Breast epithelium (tissue), 4 donors: ENCODE measurements at places on chromosomes 11 and 22.

GRCh38 chr11:3845246-3845645 lies 4.5 kb upstream of the RHOG start:
- no peak for DNase-seq

DNA sequence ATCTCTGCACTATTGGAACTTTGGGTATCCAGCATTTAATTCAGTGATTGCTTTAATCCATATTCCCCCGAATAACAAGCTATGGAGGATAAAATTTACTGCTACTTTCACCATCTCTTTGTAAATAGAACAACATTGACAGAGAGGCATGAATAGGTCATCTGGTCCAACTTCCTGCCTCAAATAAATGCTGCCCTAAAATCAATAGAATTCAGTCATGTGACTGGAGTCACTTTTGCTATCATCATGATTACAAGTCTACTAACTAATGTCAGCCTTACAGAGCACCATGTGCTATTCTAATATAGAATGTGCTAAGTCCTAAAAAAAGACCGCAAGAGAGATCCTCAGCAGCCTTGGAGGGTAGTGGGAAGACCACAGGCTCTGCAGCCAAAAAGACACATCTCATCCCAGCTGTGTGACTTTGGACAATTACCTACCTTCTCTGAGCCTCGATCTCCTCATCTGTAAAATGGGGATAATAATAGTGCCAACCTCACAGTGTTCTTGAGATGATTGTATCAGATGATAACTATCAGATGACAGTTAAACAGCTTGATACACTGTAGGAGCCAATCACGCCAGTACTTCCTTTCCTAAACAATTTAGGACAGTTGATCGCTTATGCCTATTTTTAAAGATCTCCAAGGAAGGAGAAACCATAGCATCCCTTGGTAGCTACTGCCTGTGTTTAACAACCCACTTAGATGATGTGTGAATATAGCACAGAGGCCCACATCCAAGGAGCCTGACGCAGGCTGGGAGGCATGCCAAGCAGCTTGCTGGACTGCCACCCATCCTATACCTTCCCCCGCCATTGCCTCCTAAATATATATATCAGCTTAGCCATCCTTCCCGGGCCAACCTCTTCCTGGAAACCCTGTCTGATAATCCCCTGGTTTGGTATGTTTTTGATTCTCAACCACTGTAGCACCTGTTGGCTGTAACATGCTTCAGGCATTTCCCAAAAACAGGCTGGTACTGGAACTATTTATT lies 77.3 kb upstream of the PHF21A start:
- no peak for DNase-seq

- DNase-seq, result no peak
Observed at GRCh38 chr11:76802151-76802550, 19.0 kb downstream of the TSKU start.

DNA sequence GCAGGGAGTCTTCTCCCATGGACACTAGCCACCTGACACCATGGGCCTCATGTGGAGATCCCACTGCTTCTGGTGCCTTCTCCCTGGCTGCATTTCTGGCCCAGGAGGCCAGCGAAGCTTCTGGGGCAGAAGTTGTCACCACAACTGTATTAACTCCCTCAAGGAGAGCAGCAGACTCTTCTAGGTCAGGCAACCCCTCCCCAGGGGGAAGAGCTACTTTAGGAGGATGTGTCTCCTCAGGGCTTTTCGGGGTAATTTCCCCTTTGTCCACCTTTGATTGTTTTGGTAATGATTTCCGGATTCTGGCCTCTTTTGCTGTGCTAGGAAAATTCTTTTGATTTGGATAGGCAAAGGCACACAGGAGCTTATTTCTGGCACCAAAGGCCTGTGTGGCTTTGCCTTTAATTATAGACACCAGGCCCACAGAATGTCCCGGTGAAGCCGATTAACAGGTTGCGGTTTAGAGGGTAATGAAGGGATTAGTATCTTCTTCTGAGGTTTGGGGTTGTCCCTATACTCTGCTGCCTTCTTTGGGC lies 8.9 kb upstream of the UCP2 start:
- DNase-seq, result no peak

GRCh38 chr22:27616033-27616432 lies 185.5 kb downstream of the MN1 start:
- DNase-seq, result no peak

DNA sequence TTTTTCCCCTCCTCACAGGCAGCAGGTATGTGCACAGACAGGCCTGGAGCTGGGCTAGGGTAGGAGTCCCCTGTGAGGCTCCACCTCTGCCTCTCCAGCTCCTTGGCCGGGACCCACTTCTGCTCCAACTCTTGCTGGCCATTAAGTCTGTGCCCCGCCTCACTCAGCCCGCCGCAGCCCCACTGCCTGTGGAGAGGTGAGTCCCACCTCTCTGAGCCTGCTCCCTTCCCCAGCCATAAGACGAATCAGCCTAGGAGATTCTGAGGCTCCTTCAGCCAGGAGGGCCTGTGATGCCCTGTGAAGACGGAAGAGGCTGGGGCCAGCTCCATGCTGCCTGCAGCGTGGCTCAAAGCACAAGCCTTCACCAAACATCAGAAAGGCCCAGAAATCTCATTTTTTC lies 23.0 kb downstream of the TSKU start:
- no peak for DNase-seq

GRCh38 chr11:46134061-46134460 lies 12.8 kb upstream of the PHF21A start:
- DNase-seq, result no peak

DNA sequence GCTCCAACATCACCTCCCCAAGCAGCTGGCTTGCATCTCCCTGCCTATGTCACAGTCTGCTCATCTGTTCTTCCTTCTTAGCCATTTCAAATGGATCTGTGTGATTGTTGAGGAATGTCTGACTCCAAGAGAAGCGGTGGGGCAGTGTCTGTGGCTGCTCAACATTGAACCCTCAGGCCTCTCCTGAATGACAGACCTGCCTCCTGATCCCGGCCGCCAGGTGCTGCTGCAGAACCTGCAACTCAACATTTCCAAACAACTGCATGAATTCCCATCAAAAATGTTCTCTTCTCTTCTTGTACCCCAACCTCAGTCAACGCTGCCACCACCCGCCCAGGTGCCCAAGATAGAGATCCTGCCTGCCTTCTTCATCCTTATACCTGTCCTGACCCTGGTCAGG lies 132.5 kb downstream of the FBXO7 start:
- DNase-seq, result no peak

GRCh38 chr11:114348200-114349191 lies 51.8 kb downstream of the C11orf71 start:
- DNase-seq, result no peak

GRCh38 chr11:73325036-73325981 lies 17.2 kb downstream of the ARHGEF17 start:
- no peak for DNase-seq

DNA sequence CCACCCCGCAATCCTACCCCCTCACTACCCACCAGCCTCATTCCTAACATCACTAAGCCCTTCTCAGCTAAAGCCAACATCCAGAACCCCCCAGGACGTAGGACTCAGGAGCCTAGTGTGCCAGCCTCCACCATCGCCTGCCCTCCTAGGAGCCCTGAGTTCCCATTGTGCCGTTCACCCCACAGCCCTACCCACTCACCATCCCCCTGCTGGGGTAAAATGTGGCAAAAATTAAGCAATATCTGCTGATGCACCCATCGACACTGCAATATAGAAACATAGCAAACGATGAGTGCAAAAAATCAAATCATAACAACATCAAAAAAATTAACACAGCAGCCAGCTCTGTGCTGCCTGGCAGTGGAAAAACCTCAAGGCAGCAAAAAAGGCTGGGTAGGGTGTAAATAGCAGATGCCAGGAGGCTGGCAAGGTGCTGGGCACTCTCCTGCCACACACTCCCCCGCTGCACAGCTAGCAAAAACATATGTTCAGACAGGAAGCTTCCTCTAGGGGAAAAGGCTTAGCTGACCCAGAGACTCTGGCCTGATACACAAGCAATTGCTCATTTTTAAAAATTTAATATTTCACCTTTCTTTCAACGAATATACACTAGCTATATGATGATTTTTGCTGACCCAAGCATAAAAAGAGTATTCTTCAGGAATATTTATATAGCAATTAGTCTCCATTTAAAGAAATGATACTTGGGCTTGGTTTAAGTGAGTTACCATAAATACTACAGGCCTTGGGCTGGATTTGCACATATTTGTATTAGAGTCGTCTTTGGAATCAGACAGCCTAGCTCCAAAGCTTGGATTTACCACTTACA lies 33.8 kb downstream of the PRDM10 start:
- no peak for DNase-seq

DNA sequence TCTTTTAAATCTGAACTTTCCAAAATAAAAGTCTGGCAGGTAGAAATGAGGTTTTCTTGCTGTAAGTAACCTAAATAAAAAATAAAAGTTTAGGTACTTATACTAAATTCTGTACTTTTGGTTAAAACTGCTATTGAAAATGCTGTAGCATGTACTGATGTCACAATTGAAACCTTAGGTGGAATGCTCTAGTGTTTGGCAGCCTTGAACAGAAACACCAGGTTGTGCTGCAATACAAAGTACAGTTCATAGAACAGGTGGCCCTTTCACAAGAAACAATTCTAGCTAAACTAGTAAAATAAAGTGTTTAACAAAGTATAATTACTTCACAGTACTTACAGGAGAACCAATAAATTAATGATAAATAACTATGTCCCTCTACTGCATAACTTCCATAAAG lies 25.1 kb downstream of the NPAT start:
- no peak for DNase-seq

DNA sequence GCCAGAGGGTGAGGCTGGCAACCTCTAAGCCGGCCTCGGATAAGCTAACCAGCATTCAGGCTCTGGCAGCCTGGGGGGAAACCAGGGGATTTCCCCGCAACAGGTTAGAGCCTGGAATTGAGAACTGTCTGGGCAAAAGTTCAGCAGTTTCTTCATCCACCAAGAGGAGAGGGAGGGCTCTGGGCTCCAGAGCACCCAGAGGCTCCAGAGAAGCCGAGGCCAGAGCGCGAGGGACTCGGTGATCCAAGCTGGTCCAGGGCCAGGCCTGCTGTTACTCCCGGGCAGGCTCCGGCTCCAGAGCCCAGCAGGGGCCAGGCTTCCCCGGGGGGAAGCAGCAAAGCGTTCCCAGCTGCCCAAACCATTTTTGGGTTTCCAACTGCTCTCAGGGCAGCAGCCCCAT lies 13.3 kb upstream of the SH3BP1 start:
- DNase-seq, result no peak

DNA sequence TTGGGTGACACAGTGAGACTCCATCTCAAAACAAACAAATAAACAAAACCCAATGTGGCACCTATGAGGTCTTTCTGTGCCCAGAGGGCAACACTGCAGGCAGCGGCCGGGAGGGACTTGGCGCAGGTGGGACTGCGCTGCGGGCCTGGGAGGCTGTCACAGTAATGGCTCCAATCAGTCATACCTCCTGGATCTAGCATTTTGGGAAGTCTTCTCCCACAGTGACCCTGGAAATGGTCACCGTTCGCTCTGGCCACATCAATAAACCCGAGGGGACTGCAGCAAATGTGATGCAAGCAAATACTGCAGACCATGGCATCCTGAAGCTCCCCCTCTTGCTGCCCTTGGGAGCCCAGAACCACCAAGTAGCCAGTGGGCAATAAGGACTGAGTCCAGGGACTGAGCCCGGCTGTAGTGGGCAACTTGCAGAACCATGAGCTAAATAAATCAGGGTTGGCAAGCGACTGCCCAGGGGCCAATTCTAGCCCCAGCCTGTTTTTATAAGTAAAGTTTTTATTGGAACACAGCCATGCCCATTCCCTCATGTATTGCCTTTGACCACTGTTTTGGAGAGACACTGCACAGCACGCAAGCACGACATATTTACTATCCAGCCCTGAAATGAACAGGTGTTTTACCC lies 15.4 kb downstream of the SHANK2 start:
- DNase-seq, result no peak

DNA sequence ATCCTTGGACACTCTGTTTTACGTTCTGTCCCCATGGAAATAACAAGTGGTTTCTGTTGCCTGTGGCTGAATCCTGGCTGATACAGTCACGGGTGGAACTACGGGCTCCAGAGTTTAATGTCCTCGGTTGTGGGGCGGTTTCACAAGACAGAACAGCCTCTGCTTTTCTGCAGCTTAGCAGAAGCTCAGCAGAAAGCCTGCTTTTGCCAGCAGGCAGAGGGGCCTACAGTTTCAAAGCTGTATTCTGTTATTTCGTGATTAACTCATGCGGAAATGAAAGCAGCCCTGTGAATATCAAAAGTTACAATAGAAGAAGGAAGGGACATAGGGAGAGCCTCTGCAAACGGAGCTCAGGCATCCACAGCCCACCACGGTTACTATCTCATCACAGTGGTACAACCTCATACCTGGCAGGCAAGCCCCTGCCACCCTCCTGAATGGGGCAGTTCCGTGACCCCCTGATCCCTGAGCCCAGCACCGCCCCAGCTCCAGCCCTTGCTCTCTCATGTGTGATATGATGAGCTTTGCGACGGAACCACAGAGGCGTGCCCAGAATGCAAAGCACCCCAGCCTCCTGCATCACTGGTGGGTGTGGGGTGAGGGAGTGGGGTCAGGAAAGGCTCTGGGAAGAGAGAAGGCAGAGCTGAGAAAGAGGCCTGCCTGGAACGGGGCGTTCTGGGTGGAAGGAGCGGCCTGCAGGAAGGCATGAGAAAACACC lies 360.6 kb downstream of the BRD1 start:
- DNase-seq, result no peak

GRCh38 chr11:104699981-104700380 lies 198.3 kb downstream of the CASP12 start:
- DNase-seq, result no peak

DNA sequence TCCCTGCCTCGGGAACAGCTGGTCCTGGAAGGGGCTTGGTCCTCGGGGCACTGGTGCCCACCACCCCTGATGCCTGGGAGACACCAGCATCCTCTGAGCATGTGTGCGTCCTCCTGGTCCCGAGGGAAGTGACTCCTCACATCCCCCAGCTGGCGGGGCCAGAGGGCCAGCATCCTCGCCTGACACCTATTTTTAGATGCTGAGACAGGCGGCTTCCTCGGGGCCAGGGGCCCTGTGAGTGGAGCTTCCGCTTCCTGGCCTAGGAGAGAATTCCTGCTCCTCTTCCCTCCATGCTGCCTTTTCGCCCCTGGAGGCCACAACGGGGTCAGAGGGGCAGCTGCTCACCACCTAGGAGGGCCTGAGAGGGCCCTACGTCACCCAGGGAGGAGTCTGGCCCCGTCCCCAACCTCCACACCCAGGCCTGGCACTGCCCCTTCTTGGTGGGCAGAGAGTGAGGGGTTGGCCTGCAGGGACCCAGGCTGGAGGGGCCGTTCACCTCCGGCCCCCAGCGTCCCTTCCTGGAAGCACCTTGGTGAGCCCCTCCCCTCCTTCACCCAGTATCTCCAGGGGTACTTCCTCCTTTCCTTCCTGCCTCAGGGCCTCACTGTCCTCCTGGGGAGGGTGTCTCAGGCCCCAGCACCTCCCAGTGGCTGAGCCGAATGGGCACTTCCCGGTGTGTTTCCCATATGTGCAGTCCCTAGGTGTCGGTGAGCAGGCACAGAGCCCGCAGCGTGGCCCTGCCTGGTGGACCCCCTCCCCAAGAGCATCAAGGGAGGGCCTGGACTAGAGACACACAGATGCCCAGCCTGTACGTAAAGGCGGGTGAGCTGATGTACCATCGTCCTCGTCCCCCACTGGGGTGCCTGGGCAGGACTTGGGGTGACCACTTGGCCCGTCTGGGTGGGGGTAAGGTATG lies 6.1 kb downstream of the CD81 start:
- DNase-seq, result no peak

GRCh38 chr22:19115628-19116027 lies 6.6 kb downstream of the DGCR2 start:
- no peak for DNase-seq
